Activated naive CD4-positive, alpha-beta T cell (primary cell): ENCODE measurements at places on chromosomes 7 and 10.

GRCh38 chr7:106278695-106279094 lies 6.1 kb downstream of the NAMPT start:
- no peak for DNase-seq

DNA sequence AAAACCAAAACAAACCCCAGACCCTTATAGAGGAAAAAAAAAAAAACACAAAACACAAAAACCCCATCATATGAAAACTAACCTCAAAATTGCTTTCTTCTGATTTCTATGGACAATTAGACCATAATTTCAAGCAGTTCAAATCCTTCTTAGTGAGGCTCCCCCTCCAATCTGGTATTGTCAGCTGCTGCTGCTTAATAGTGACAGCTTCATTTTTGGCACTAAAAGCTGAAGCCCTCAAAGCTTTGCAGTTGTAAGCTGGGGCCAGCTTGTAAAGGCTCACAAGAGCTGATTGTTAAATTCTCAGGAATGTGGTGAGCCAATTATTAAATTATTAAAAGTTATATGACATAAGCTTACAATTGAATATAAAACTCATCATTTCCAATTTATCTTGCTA lies 21.9 kb downstream of the ATXN7L1 start:
- no peak for DNase-seq

DNA sequence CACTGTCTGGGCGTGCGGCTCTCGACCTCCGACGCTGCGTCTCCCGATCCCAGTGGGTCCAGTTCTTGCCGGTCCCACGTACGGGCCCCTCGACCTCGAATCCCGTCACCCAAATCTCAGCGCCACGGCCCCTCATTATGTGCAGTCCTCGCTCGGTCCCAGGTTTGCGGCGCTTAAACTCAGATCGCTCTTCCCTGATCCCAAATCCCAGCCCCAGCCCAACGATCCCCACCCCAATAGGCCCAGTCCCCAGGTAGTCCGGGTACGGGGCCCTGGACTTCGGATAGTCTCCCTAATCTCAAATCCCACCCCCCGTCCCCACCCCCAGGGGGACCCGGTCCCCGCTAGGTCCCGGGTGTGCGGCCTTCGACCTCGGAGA lies 666 bp downstream of the HNRNPF start:
- DNase-seq: no peak

DNA sequence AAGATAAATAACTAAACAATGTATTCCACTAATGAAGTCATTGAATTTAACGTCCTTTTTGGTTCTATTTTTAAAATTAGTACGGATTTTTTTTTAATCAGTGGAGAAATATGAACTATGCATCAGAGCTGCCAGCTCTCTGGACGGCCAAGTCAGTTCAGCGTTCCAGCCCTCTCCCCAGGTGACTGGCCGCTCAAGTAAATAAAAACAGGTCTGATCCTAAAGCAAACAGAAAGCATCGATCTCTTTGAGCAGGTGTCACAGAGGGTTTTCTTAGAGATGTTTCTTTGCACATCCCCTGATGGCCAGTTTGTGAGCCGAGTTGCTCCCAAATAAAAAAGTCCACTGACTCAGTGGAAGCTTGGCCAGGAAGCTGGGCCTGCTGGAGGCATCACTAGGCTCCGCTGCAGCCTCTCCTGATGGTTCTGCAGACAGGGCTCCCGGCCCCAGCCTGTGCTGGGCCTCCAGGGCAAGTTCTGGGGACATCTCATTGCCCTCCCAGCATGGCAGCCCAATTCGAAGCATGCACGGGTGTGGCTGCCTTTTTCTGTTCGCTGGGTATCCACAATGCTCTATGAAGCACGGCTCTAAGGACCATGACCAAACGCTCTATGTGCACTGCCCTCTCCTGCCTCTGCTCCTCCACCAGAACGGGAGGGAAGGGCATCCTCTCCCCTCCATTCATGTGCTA lies 74.7 kb upstream of the PPP2R2D start:
- DNase-seq: no peak

GRCh38 chr10:88762906-88763305 lies 3.1 kb downstream of the LIPN start:
- DNase-seq: no peak

GRCh38 chr10:36066102-36066501 lies 424.0 kb upstream of the FZD8 start:
- no peak for DNase-seq

GRCh38 chr10:114289096-114289436 lies 50.0 kb downstream of the VWA2 start:
- DNase-seq: no peak

DNA sequence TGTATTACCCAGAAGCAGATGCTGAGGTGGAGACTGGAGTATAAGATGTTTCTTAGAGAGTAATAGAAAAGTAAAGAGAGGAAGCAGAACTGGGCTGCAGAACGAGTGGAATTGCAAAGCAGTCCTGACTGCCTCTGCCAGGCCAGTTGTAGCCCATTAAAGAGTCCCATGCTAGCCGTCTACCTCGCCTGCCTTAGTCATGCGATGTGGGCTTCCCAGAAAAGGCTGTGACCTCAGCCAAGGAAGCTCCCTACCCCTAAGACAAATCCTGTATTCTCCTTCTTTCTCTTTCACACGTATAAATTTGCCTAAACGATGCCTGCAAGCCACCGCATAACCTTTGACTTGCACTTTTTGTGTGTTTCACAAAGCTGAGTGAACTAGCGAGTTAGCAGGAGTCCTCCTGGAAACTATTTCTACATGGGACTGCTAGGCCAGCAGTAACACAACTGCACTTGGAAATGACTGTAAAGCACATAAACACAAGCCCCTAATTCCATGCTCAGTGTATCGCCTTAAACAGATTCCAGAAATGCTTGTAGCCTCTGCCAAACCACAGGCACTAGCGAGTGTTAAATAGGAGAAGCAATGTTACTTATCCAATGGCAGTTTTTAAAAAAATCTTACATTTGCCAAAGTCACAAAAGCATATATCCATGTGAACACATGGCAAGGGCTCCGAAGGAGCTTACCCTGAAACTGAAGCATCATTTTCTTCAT lies 47.4 kb upstream of the GNAI1 start:
- no peak for DNase-seq
